ENCODE measurements at places on chromosomes 6 and 20.

DNA sequence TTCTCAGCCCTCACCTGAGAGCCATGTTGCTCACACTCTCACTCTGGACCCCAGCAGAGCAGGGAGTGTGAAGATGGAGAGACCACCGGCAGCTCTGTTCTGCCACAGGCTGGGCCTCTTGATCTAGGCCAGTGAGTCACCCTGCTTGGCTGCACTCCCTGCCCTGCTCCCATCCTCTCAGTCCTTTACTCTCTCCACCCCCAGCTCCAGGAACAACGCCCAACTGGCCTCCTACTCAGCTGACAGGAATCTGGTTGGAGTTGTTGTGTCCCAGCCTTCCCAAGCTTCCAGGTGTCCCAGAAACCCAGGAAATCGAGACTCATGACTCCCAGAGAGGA is at the start of gene PSORS1C1:
Gene PSORS1C1, plus strand, starts transcription at position 260 of the 338 bp plus-strand sequence. CDS start 14,833 bp downstream, outside the sequence.
- DNase-seq = no peak

DNA sequence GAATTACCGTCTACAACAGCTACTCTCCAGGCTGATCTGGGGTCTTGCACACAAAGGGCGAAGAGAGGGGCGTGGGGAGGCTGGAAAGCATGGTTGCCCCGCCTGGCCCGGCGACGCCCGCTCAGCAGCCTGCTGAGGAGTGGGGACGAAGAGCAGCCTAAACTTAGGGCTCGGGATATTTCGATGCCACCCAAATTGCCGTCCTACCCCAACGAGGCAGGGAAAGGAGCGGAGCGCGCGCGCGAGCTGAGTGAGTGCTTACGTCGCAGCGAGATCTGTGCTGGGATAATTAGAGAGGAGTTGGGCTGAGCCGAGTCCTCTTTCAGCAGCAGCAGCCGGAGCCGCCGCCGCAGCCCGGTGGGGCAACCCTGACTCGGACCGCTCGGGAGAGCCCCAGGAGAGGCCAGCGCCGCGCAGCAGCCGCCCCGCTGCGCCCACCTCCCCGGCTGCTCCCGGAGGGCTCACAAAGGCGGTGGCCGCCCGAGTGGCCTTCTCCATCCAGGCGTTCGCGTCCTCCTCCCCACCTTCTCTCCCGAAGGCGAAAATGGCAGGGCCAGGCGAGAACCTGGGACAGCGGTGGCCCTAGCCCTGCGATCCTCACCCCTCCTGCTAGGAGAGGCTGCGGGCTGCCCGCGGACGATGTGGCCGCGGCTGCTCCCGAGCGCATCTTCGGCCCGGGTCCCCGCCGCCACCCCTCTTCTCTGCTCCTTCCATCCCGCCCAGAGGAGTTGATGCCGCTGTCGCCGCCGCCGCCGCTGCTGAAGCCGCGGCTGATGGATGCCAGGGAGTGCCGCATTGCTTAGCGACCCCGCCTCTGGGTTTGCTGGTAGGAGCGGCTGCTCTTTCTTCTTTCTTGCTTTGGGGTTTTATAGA is at the start of gene CLVS2:
Gene CLVS2, plus strand, starts transcription at position 315 of the 873 bp plus-strand sequence. CDS start 1,543 bp downstream, outside the sequence.
- DNase-seq = peak; percentile 47

GRCh38 chr20:45427236-45428149 is 11.6 kb downstream of the PIGT start:
- no peak for DNase-seq

- DNase-seq = no peak
Measured at GRCh38 chr6:121309768-121310469, 24.4 kb downstream of the TBC1D32 start.

GRCh38 chr6:3712827-3713665 is 38.5 kb downstream of the PXDC1 start:
- DNase-seq = no peak

DNA sequence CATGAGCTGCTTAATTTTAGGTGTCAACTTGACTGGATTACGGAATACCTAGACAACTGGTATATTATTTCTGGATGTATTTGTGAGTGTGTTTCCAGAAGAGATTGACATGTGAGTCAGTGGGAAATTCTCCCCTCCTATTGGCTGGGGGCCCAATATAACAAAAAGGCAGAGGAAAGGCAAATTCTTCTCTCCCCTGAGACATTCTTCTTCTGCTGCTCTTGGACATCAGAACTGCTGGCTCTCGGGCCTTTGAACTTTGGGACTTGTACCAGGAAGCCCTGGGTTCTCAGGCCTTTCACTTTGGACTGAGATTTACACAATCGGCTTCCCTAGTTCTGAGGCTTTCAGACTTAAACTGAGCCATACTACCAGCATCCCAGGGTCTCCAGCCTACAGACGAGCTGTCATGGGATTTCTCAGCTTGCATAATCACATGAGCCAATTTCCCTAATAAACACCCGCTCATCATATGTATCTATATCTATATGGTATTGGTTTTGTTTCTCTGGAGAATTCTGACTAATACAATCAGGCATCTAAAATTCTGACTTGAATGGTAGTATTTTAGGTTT is 7.6 kb upstream of the BTN3A3 start:
- no peak for DNase-seq

DNA sequence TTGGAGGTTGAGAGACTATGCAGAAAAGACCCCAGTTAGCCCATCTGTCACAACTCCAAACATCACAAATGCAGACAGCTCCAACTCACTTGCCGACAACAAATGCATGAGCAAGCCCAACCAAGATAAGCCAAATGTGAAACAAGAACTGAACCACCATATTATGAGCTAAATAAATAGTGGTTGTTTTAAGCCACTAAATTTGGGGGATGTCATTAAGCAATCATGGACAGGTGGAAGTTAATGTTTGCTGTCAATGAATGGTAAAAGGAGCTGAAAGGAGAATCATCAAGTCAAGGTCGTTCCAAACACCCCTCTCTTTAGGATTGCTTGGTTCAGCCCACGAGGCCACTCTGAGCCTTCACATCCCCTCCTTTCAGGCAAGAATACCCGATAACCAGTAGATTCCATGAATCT is 71.2 kb upstream of the PLCB4 start:
- peak; percentile 28 for DNase-seq

- no peak for DNase-seq
Measured at GRCh38 chr6:84349542-84349941, 122.1 kb upstream of the CEP162 start.

GRCh38 chr6:47701363-47701762 is 3.0 kb downstream of the ADGRF4 start:
- no peak for DNase-seq

- DNase-seq = no peak
Measured at GRCh38 chr6:48177786-48178185, 66.8 kb upstream of the PTCHD4 start.

DNA sequence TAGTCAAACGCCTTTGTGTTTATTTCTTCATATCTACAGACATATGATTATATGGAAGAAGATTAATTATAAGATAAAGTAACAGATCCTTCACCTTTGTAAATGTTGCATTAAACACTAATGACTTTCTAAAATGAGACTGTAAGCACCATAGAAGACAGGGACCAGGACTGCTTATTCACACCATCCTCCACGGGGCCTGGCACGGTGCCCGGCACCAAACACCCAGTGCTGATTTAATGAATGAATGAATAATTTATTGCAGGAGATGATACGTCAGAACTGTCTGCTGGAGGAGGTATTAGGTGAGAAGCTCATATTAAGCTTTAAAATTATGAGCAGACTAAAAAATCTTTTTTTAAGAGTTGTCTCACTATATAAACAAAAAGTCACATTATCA is 88.3 kb downstream of the SLX4IP start:
- no peak for DNase-seq

- DNase-seq = no peak
Measured at GRCh38 chr6:93424303-93425064, 5.1 kb upstream of the EPHA7 start.

DNA sequence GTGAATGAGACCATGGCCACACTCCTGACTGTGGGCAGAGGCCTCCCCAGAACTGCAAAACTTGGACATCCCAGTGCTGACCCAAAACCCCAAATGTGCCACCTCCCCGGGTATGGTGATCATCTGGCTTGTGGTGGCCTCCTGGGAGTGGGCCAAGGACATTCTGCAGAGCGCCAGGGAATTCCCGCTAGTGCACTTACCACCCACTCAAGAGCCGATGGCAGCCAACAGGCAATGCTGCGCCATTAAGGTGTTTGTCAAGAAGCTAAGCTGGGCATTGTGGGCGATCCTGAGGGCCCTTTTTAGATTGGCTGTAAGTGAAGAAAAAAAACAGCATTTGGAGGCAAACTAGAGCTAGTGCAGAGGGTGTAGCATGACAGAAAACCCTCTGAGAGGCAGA is 9.4 kb downstream of the MMP24 start:
- DNase-seq = no peak

GRCh38 chr6:2542101-2542857 is 208.4 kb downstream of the MYLK4 start:
- no peak for DNase-seq

DNA sequence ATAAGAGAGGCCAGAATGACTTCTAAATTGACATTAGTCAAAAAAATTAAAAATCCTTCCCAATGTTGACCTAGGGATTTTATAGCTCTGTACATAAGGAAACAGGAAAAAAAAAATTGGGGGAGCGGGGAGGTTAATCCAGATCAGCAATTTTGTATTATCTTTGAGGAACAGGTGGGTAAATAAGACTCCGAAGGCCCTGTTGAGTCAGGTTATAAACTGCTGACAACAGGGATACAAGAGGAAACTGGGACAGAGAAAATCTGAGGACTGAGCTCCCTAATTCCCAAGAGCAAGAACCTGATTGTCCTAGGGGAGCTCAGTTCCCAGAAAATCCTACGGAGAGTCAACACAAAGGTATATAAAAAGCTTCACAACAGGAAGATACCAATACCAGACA is 26.8 kb upstream of the CRIP3 start:
- DNase-seq = no peak

DNA sequence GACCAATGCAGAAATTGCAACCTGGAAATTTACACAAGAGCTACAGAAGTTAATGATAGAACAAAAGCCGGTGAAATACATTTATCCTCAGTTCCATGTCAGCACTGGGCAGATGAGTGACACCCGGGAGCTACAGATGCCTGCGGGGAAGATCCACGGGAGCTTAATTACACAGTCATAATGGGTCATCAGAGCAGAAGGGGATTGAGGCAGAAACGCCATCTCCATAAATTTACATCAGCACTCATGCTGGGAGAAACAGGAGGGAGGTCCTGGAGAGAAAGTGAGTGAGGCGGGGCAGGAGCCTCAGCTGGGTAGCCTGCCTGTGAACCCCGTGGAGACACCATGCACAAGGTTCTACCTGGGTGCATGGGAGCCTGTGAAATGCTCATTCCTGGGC is 37.6 kb upstream of the CST7 start:
- DNase-seq = peak; percentile 74

- no peak for DNase-seq
Measured at GRCh38 chr20:3430376-3431069, 23.1 kb upstream of the DNAAF9 start.

GRCh38 chr6:30810813-30811339 is 66.5 kb upstream of the IER3 start:
- no peak for DNase-seq

GRCh38 chr6:99093456-99094190 is 145.9 kb upstream of the FBXL4 start:
- no peak for DNase-seq

DNA sequence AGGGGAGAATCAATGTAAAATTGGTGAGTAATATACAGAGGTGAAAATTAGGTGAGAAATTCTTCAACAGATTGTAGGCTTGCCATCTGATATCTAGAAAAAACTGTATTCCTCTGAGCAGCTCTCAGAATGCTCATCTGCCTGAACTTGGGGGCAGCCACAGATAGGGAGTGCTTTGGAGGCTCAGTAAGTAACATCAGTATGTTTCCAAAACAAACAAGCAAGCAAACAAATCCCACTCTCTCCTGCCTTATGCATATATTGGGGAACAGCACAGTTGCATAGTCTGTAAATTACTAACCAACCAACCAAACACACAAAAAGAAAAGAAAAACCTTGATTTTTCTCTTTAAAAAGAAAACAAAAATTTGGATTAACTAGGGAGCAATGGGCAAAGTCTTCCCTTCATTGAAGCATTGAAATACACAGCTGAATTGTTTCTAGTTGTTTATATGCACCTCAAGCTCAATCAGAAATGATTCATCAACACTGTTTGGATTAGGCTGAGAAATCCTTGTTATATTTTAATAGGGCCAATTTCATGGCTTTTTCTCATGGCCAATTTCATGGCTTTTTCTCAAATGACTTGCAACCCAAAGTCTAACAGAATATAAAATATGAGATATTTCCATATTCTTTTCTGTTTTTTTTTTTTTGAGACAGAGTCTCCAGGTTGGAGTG is 50.1 kb upstream of the DEK start:
- DNase-seq = no peak

DNA sequence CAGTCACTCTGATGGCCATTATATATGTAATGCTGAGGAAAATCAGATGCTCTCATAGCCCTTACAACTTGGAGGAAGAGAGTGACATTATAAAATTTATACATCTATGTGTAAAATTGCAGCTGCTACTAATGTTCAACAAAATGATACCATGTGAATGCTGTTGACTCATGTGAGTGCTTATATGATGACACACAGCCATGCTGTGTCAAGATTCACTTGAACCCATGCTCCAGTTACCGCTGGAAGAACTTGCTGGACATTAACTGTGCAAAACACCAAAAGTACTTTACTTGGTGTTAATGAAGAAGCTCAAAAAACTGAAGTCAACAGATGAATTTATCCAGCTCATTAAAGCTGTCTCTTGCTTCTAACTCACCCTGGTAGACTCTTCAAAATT is 318.9 kb upstream of the PLCB4 start:
- no peak for DNase-seq

DNA sequence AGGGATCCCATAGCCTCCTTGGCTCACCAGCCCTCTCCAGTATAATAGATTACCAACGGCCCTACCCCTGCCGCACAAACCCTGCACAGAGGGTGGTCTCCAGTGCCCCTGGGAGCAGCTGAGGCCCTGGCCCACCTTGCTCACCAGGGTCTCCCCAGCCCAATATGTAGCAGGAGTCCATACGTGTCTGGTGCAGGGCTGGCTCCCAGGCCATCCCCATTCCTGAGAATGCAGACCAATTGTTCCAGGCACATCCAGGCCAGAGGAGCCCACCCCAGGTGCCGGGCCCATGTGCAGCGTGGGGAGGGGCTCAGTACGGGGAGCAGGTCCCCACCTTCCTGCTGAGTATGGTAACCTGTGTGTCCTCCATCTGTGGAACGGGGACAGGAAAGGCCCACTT is 251.9 kb downstream of the TAF4 start:
- no peak for DNase-seq

GRCh38 chr6:2684766-2685754 is 65.7 kb downstream of the MYLK4 start:
- no peak for DNase-seq

- DNase-seq = no peak
Measured at GRCh38 chr6:166996406-166996805, 2.8 kb upstream of the CEP43 start.

- no peak for DNase-seq
Measured at GRCh38 chr6:77455271-77455670, 8.0 kb downstream of the HTR1B start.

GRCh38 chr6:168105813-168106632 is 27.0 kb upstream of the FRMD1 start:
- DNase-seq = no peak
